ENCODE measurements at places on chromosomes 7 and 10. TPM values are rescaled to one million over a fixed set of nuclear protein-coding genes. Genes with fewer than 3 reads are reported as not detected.

SNCG gene
- 4.4 TPM for polyA plus RNA-seq

KLHDC10 gene
- 49.6 TPM for polyA plus RNA-seq

ADRB1 gene
- 0.33 TPM for polyA plus RNA-seq

SMURF1 gene
- 9.5 TPM for polyA plus RNA-seq

ASB10 gene
- polyA plus RNA-seq: 1.9 TPM

DNA sequence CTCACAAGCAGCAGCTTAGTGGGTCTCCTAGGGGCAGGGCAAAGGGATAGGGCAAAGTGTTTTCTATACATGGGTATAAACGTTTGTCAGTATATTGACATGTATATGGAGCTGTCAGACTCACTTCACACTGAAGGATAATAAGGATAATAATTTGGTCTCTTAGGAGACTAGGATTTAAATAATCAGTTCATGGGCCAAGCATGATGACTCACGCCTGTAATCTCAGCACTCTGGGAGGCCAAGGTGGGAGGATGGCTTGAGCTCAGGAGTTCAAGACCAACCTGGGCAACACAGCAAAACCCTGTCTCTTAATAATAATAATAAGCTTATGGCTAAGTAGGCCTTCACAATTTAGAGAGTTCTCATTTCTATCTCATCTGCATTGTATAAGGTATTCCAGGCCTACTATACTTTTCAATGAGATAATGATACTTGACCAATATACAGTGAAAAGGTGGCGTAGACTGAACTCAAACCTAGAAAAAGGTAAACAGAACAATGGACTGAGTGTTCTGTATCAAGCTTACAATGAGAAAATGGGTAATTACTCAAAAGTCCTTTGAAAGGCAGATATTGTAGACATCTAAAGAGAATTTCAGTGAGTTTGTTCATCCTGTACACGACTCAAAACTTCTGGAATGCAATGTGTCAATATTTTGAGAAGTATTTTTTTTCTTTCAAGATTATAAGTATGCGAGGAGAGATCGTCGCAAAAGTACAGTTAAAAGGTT, 7.0 kb downstream of the GSAP start:
- no peak for DNase-seq

- DNase-seq: no peak
These were observed 48.8 kb downstream of the COL26A1 start for GRCh38 chr7:101411508-101411874.

DNA sequence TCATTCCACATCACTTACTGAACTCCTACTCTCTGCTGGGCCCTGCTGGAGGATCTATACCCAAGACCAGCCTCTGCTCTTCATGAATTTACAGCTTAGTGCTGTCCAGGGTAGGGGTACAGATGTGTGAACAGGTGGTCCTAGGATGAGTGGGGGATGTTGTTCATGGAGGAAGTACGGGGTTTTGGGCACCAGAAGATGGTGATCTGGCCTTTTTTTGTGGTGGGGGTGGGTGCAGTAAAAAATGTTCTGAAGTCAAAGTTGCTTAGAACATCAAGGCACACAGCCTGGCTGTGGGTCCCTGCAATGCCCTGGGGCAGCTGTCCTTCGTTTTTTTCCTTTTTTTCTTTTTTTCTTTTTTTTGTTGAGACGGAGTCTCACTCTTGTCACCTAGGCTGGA, 34.2 kb upstream of the GNA12 start:
- DNase-seq: no peak

GRCh38 chr7:80362010-80362618, 149.8 kb downstream of the GNAT3 start:
- DNase-seq: no peak

- peak; percentile 57 for DNase-seq
These were observed 63.9 kb downstream of the FOXL3 start for GRCh38 chr7:353746-354325.

DNA sequence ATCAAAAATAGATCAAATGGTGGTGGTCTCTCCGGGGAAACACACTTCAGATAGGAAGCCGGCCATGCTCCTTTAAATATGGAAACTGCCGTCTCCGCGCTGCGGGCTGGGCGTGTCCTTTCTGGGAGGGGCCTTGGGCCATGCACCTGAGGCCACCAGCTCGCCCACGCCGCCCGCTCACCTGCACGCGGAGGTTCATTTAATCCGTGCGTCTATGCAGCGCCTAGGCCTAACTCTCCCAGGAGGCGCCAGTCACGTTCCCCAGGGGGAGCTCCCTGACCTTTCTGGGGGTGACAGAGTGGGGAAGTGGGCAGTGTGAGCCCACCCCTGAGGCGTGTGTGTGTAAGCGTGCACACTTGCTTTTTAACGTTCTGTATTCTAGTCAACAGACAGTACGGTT, 64.0 kb downstream of the C10orf143 start:
- DNase-seq: no peak

GRCh38 chr7:81694711-81695110, 75.1 kb downstream of the HGF start:
- no peak for DNase-seq

GRCh38 chr7:124689523-124689922, 76.1 kb downstream of the GPR37 start:
- DNase-seq: no peak

- DNase-seq: peak; percentile 83
These were observed 44.9 kb downstream of the MINDY4 start for GRCh38 chr7:30815951-30816644.

DNA sequence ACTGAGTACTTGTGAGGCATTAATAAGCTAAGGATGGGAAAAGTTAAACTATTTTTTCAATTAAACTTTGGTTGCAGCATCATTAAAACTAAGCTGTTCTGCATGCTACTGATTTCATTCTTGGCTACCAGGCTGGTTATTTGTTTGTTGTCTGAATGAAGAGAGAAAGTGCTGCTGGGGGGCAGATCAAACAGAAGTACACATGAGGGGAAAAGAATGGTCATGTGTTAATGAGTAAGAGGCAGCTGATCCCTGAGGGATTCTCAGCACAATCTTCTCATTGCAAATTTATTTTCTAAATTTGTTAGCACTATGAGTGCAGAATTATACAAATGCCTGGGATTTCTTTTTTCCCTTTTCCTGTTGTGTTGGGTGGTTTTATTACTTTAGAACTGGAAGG, 213.2 kb upstream of the HPS1 start:
- DNase-seq: no peak

- DNase-seq: no peak
These were observed 677 bp downstream of the SKAP2 start for GRCh38 chr7:26863518-26864308.

DNA sequence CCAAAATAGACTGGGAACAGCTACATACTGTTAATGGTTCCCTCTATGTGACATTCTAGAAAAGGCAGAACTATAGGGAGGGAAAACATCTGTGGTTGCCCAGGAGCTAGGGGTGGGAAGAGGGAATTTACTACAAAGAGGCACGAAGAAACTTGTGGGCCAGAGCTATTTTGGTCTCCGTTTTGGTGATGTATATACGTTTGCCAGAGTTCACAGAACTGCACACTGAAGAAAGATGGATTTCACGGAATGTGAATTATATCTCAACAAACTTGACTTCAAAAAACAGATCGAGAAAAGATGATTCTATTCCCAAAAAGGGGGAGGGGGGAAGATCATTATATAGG, 386 bp upstream of the AS3MT start:
- peak; percentile 10 for DNase-seq

DNA sequence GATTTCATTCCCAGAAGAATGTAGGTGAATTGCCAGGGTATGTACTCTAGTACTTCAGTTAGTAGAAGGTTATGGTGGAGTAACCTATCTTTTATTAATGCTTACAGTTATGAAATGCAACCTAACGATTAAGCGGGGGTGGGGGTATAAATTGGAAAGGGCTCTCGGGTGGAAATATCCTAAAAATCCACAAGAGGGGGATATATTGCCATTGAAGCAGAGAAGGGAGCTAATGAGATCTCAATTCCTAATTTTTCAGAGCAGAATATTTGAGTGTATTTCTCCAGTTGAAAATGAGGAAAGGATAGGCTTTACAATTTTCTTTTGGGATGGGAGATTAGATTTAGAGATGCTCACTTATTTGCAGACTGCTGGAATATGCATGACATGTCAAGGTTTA, 90.8 kb downstream of the DNAJB9 start:
- peak; percentile 49 for DNase-seq

GRCh38 chr10:69663369-69663947, 33.4 kb downstream of the FAM241B start:
- no peak for DNase-seq

DNA sequence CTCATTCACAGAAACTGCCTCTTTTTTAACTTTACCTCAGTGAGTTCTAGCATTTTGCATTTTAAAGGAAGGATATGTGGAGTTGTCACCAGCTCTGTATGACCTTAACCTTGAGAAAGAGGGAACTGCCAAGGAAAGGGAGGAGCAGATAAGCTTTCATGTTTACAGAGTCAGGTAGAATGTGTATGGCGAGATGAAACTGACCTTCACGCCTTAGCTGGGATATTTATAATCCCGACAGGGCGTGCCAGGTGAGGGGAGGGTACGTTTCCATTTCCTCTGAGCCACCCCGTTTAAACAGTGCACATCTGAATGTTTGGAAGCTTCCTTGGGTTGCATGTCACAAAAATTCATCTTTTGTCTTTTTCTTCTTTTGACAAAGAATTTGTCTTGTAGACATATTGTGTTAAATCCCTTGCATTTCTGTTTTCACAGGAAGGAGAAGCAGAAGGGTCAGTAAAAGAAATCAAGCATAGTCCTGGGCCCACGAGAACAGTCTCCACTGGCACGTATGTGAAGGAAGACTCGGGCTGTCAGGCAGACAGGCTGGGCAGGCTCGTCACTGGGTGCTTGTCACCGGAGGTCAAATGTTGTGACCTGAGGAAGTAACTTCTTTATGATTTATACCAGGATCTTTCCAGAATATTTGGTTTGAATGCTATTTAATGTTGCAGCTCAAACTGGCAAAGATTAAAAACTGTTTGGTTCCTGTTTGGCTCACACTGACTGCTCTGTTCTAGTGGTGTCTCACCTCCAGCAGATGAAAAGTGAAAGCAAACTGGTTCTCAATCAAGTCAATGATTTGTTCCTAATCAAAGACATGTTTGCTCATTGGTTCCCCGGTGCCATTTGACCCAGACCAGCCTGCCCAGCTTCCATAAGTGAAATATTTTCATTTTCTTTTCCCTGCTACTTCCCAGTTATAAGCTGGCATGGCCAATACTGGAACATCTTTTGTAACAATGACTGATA, 16.2 kb downstream of the OPTN start:
- DNase-seq: no peak

DNA sequence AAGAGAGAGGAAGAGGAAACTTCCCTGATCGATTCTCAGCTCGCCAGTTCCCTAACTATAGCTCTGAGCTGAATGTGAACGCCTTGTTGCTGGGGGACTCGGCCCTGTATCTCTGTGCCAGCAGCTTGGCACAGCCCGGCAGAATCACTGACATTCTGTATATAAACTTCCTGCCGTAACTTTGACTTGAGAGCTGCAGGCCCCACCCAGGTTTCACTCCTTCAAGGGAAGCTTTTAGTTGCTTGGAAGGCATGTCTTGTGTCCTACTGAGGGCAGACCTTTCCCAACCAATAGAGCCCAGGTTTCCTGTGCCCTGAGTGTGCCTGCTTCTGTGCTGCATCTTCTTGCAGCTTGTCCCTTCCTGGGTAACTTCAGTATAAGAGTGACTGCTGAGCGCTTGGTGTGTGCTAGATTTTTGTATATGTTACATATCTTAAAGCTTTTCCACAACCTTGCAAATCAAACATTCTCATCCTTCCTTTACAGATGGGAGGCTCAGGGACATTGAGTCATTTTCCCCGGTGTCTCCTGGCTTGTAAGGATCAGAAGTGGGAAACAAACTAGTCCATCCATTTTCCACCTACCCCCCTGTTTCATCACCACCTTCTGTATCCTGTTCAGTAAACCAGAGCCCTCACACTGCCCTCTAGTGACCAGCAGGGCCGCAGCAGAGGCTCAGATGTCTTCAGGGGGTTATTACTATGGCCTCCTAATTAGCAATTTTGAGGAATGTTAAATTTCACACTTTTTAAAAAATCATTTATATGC, 225.2 kb upstream of the PRSS58 start:
- peak; percentile 47 for DNase-seq

- no peak for DNase-seq
These were observed 22.0 kb downstream of the ADGRA1 start for GRCh38 chr10:133109711-133110110.

GRCh38 chr7:112156412-112156811, 49.8 kb downstream of the DOCK4 start:
- DNase-seq: no peak

GRCh38 chr7:87316846-87317552, 28.5 kb upstream of the CROT start:
- DNase-seq: no peak

- no peak for DNase-seq
These were observed 271.6 kb downstream of the RPS24 start for GRCh38 chr10:78305311-78305710.

DNA sequence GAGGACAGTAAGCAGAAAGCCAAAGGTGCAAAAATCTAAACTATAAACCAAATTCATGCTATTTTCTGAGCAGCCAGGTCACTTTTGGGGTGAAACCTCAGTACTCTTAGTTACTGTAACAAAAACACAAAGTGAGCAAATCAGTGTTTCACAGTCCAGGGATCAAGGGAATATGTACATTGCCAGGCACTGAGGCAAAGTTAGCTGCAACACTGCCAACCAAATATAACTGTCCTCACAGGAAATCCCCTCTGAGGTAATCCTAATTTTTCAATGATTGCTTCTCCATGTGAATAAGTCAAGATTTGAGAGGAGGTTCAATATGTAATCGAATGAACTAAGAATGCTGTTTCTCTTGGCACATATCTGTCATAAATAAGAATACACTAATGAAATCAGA, 229.7 kb downstream of the TSPAN12 start:
- no peak for DNase-seq

DNA sequence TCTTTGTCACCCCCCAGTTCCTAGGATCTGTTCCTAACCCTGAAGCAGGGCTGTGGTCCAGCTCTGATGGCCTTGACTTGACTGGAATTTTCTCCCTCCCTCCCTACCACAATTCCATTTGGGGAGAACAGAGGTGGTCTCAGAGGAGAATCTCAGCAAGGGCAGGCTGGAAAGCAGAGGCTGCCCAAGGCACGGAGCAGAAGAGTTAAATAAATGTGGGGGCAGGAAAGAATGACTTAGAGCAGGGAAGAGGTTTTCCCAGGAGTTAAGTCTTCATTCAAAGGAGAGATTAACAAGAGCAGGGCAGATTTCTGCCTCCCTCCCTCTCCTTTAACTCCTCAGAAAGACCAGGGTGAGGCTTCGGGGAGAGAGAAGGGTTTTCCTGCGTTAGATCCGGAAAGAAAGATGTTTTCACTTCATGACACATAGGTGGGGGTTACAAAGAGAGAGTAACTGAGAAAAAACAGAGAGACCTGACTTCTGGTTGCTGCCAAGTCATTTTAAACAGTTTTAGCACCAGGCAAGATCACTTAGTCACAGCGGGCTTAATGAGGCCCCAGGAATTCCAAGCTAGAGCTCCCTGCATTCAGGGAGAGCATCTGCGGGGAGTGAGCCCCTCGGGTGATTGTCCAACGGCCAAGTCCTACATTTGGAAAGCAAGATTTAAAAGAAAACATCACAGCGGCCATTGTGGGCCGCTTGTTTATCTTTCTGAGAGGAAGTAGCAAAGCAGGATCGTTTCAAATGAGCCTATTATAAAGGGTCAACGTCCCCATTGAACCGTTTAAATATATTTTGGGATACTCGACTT, 78.7 kb downstream of the ARHGAP22 start:
- no peak for DNase-seq

Measured in muscle of back (tissue), 13 donors.